Activated CD4-positive, CD25-positive, alpha-beta regulatory T cell treated with anti-CD3 and anti-CD28 coated beads, Interleukin-2, amount 50 U/mL, for 16 hours (primary cell): ENCODE measurements at places on chromosomes 2 and 18.

- DNase-seq = no peak
Measured at GRCh38 chr18:78649421-78649820, 330.2 kb upstream of the SALL3 start.

GRCh38 chr2:207530160-207531031, 634 bp downstream of the CREB1 start:
- peak; percentile 21 for DNase-seq

- DNase-seq = no peak
Measured at GRCh38 chr2:171317492-171318125, 116.2 kb downstream of the METTL8 start.

DNA sequence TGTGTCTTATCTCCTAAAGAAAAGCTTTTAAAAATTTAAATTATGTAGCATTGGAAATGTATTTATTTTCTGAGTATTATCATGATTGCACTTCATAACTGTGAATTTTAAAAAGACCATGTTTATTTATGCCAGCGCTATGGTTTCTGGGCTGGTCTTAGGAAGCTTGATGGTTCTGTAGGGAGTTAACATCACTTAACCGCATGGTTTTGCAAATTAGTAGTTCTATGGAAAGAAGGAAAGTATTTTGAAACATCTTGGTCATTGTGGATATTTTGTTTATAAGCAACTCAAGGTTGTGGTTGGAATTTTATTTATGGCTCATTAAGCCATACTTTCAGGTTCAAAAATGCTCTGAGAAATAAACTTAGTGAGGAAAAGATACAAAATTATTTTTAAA, 549.4 kb downstream of the STK39 start:
- no peak for DNase-seq

GRCh38 chr2:233331536-233331935, 22.8 kb upstream of the DGKD start:
- DNase-seq = peak; percentile 56

DNA sequence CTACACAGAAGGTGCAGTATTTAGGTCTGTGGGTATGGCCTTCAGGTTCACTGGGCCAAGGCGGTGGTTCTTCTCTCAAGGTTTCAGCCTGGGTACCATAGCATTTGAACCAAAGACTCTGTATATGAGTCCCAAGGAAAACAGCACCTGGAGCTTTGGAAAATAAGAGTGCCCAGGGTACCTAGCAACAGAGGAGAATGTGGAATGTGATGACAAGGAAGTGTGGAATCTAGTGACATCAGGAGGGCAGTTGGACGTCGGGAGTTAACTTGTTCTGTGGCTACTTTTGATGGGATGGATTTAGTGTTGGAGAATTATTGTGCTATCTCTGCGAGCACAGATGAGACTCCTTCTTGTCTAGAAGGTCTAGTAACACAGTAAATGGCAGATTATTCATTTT, 201.2 kb downstream of the NOL4 start:
- DNase-seq = no peak

- no peak for DNase-seq
Measured at GRCh38 chr18:63083020-63083531, 236.5 kb downstream of the BCL2 start.

- no peak for DNase-seq
Measured at GRCh38 chr2:113263546-113263945, 15.2 kb downstream of the PAX8 start.

GRCh38 chr2:69771461-69771860, 29.5 kb downstream of the ANXA4 start:
- no peak for DNase-seq

DNA sequence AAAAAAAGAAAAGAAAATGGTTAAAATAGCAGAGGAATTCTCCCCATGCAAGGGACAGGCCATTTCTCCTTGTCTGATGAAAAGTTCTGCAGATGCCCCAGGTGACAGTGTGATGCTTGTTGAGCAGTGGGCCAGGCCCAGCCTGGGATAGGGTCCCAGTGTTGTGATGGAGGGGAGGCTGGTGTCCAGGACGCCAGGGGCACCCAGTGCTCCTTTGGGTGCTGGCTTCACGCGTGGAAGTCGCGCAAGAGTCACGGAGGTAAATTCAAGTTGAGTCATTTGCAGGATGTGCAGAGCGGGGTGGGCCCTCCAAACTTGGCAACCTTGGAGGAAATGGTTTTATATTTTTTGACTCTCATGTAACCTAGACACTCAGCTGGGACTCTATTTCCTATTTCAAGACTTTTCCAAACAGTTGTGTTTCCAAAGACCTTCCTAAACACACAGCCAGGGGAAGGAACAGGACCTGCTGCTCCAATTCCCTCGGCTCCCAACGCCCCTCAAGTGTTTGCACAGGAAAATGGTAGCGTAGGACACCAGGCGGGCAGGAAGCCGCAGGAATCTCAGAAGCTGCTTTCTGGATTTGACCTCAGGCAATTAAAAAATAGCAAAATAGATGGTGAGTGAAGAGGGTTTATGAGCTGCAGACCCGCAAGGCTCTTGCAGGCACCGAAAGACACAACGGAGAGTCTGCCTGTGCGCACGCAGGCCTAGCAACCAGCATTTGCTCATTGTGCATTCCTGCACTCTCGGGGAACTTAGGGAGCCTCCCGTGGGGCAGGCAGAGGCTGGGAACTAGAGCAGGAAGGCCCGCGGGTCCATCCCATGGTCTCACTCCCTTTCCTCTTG, 107.1 kb upstream of the ODC1 start:
- no peak for DNase-seq

GRCh38 chr18:57836557-57836956, 33.4 kb upstream of the ATP8B1 start:
- DNase-seq = no peak
